ENCODE measurements at places on chromosomes 4 and X. TPM values are rescaled to one million over a fixed set of nuclear protein-coding genes. Genes with fewer than 3 reads are reported as not detected.

Gene SMPX
- not detected for total RNA-seq

Gene GAGE2A
- not detected for total RNA-seq

Gene TCEAL2
- total RNA-seq, result 7.7 TPM

Gene IGFBP7
- total RNA-seq, result 1,415 TPM

Gene SPOCK3
- total RNA-seq, result not detected

Gene F8A3
- 13.6 TPM for total RNA-seq

Gene S100P
- total RNA-seq, result not detected

All from tibial nerve (tissue), 4 donors.